ENCODE measurements at places on chromosomes 4 and X.

DNA sequence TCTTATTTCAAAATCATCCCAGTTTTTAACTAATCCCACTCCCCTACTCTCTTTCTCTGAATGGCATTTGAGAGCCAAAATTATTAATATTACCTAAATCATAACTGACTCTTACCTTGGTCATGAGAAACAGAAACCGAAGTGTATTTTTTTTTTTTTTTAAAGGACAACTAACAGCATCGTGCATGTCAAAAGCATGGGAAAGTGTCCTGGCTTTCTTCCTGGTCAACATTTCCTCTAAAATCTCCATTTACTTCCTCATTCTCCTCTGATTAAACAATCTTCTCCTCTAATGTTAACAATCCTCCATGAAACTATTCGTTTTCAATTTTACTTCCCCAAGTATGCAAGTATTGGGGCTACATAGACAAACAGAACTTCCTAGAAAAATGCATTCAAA, 2.1 kb upstream of the STS start:
- DNase-seq = peak; percentile 62

DNA sequence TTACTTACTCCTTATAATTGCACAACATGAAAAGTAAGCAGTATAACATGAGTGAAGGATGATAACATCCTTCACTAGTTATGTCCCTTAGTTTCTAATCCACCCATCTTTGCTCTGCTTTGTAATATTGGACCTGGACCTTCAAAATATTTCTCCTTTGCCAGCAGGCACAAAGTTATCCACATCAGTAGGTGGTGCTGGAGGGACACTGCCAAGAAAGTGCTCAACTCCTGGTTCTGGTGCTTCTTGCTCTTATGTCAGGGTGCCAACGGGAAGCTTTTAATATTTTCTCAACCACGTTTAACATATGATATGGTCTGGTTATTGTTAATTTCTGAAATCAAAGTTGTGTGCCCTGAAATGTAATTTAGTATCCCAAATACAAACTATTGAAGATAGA, 49.1 kb downstream of the TMEM165 start:
- DNase-seq = peak; percentile 55

DNA sequence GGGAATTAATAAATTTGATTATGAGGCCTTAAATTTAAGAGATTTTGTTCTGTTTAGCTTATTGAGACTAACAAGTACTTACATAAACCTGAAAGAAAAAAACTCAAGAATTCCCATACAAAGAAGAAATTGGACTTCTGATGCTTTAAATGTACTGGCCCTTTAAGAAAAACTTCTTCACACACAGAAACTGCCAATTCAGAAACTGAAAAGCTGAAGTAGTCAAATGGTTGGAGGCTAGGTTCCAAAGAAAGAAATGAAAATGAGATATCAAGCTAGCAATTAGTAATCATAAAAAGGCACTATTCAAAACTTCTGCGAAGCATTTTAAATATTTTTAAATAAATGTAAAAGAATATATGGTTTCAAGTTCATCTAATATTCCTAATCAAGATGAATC, 151.3 kb downstream of the THOC2 start:
- no peak for DNase-seq

- DNase-seq = no peak
Measured at GRCh38 chr4:91630054-91630453, 673.7 kb upstream of the GRID2 start.

GRCh38 chr4:91035276-91035675, 908.1 kb downstream of the CCSER1 start:
- DNase-seq = no peak

Measured in EH (cell line).